Activated CD4-positive, alpha-beta T cell treated with anti-CD3 and anti-CD28 coated beads, Interleukin-2, amount 10 ng/mL, durations not matched to agents 24 days and 14 days (primary cell): ENCODE measurements at places on chromosomes 12 and 14. TPM values are rescaled to one million over a fixed set of nuclear protein-coding genes. Genes with fewer than 3 reads are reported as not detected.

The NAV3 gene
- not detected in 2 replicates for total RNA-seq

The IAPP gene
- total RNA-seq = not detected in 2 replicates

The KRT6C gene
- total RNA-seq = not detected in 2 replicates

The ITPK1 gene
- total RNA-seq = 71.0 and 73.9 TPM in 2 replicates

The FSCB gene
- not detected in 2 replicates for total RNA-seq

The SMOC1 gene
- not detected in 2 replicates for total RNA-seq
